ENCODE measurements at places on chromosomes 3 and 15. TPM values are rescaled to one million over a fixed set of nuclear protein-coding genes. Genes with fewer than 3 reads are reported as not detected.

ACTL6A gene
- 56.2 TPM for total RNA-seq

DNA sequence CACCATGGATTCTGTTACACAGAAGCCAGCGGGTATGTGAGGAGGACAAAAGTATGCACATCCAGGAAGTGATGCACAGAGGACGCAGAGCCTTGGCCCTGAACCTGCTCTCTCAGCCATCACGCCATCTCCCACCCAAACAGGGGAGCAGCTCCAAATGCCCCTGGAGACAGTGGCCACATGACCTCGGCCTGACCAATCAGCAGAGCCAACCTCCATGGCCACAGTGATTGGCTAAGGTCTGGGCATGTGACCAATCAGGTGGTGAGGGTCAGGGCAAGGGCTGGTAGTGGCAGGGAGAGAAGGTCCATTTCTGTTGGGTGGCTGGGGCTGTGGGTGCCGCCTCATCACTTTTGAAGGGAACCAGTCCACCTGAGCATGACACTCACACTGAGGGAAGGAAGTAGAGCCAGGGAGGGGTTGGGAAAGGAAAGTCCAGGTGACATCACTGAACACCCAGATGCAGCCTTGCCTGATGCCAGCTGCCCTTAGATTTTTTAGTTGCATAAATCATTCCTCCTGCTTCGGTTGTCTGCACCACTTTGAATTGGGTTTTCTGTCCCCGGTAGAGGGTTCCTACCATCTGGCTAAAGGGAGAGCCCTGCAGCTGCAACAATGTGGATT is 70.3 kb upstream of the IQSEC1 start:
- DNase-seq: no peak

GRCh38 chr3:55647670-55648069 is 160.6 kb upstream of the WNT5A start:
- DNase-seq: no peak

- no peak for DNase-seq
These were observed 7.5 kb downstream of the IDH3A start for GRCh38 chr15:78156653-78157052.

ADCY5 gene
- total RNA-seq: 5.2 TPM

- no peak for DNase-seq
These were observed 168.7 kb downstream of the GREM1 start for GRCh38 chr15:32886459-32886858.
